Glutamatergic neuron (in vitro differentiated cells): ENCODE measurements at places on chromosomes 11 and 22. TPM values are rescaled to one million over a fixed set of nuclear protein-coding genes. Genes with fewer than 3 reads are reported as not detected.

Gene SLC35F2
- 3.5 TPM for total RNA-seq

DNA sequence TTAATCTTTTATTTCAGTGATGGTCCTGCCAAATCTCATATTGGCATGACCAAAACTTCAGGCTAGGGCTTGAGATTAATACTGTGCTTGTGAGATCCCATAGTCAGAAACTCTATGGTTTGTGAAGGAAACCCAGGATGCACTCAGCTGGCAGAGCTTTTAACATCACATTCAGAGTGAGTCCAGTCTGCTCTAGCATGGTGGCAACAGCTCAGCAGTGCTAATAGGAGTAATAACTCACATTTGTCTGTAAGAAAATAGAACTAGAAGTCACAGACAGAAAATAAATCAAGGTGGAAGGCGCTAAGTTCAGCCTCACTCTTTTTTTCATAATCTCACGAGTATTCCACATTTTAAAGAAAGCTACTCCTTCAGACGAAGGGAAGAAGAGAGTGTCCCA is 549.3 kb upstream of the TENM4 start:
- no peaks in the 10 kb centered on the region for H3K4me1 ChIP-seq
- H3K4me3 ChIP-seq: no peak overlapping the region
- no peaks in the 10 kb centered on the region for H3K27me3 ChIP-seq
- DNase-seq: no peak
- H3K36me3 ChIP-seq: no peaks in the 10 kb centered on the region

DNA sequence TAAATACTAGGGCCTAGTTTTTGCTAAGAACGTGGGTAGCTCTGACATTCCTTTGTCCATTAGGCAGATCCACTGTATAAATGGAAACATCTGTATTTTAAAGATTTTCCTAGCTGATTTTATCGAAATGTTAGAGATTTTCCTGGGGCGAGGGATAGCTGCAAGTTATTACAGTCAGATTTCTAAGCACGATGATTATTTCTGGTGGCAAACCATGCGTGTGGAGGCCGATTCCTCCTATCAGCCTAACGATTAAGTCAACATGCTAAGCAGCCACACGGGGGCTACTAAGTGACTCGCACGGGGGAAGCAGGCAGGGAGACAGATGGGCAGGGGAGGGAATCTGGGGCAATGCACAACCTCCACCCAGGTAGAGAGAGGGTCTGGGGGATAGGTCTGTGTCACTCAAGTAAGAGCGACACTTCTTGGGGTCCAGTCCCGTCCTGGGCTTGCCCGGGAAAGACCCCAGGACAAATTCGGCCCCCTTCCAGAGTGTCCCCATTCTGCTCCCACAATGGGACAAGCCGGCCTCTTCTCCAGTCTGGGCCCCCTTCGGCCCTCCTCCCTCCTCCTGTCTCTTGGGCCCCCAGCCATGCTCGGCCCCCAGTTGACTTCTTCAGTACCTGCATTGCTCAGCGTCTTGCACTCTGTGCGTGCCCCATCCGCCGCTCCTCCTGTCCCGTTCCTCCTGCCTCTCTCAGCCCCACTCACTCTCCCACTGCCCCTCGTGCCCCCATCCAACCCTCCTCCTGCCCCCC is 571 bp downstream of the C11orf24 start:
- peak overlapping the region; percentile 98 for H3K4me3 ChIP-seq
- peaks cover 4% of the 10 kb centered on the region for H3K27me3 ChIP-seq
- no peaks in the 10 kb centered on the region for H3K36me3 ChIP-seq
- peaks cover 18% of the 10 kb centered on the region for H3K4me1 ChIP-seq
- peak; percentile 73 for DNase-seq
- peak overlapping the region; percentile 99 for H3K27ac ChIP-seq

DNA sequence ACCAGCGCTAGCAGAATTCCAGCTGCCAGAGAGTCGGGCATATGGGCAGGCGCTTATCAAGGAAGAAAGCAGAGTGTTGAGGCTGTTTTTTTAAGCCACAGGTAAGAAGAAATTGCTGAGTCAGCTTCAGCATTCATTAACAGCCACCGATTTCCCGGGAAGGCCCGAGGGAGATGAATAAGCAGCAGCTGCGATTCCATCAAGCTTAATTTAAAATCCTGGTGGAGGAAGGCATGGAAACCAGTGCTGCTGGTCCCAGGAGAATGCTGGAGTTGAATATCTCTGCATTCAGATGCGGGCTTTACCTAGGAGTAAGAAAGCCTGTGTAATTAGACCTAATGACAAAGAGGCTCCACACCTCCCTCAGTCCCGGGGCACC is 168.8 kb downstream of the BRD1 start:
- DNase-seq: no peak
- peaks cover 4% of the 10 kb centered on the region for H3K27me3 ChIP-seq
- no peak overlapping the region for H3K4me3 ChIP-seq
- no peak overlapping the region for H3K27ac ChIP-seq
- H3K4me1 ChIP-seq: no peaks in the 10 kb centered on the region
- H3K36me3 ChIP-seq: no peaks in the 10 kb centered on the region

Gene DENND6B
- total RNA-seq: 32.1 TPM

Gene INS
- not detected for total RNA-seq

GRCh38 chr22:18028817-18029527 is 4.6 kb upstream of the MICAL3 start:
- no peak overlapping the region for H3K27ac ChIP-seq
- H3K4me3 ChIP-seq: no peak overlapping the region
- no peak for DNase-seq
- H3K4me1 ChIP-seq: peaks cover 13% of the 10 kb centered on the region

DNA sequence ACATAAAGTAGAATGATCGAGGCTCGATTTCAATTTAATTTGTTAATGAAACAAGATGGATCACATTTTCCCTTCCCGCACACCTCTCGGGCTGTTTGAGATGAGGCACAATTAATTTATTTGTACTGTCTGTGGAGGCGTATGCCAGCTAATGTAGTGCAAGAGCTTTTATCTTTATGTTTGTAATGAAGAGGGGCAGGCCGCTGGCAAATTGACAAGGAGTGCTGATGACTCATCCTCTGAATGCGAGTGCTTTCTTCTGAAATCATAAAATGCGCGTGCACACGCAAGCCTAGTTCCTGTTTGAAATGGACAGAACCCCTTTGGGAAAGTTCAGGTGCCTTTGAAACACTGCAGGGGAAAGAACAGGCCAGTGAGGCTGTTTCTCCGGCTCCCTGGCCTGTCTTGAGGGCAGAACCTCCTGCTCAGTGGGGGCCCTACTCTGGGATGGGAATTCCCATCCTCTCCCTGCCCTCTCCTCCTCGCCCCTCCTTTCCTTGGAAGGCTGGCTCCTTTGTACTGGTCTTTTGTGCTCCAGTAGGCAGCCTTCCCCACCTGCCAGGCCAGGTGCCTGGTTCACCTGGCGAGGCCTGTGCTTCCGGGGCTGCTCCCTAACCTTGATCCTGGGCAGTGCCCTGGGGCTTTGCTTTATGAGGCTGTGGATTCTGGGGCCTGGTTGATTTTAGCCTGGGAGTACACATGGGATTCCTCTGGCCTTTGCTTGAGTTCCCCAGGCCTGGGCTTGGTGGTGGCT is 50.3 kb downstream of the TEAD1 start:
- H3K27ac ChIP-seq: no peak overlapping the region
- H3K27me3 ChIP-seq: peaks cover 5% of the 10 kb centered on the region
- no peak overlapping the region for H3K4me3 ChIP-seq
- no peaks in the 10 kb centered on the region for H3K36me3 ChIP-seq

DNA sequence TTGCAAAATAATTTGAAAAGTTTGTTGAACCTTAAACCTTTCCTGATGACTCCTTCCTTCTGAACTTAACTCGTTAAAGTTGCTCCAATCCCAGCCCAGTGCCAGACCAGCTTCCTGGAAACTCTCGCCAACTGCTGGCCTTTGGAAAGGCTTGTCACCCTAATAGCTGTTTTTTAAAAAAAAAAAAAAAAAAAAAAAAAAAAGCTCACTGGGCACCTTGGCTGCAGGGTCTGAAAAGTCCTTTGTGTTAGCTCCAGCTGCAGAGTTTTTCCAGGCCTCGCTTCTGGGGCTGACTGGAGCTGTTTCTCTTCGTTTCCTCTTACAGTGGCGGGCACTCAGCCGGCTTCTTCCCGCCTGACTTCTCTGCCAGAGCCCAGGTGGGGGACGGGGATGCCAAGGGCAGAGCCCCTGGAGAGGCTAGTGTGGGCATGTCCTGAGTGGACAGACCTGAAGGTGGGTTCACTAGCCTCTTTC is 25.1 kb downstream of the KCNQ1OT1 start:
- peaks cover 7% of the 10 kb centered on the region for H3K27me3 ChIP-seq
- no peak overlapping the region for H3K27ac ChIP-seq
- no peaks in the 10 kb centered on the region for H3K36me3 ChIP-seq

DNA sequence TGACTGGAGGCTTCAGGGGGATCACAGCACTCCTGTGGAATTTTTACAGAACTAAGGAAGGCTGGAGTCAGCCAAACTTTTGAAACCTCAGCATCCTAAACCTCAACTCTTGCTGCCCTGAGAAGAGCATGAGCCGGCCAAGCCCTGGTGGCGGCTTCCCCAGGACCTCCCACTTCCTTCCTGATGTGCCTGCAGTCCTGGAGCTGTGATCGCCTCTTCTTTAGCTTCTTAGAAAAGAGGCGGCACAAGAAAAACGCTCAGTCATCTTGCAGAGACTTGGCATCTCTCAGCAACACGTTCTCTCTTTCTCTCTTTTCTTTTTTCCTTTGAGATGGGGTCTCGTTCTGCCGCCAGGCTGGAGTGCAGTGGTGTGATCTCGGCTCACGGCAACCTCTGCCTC is 40.4 kb upstream of the AMPD3 start:
- no peak overlapping the region for H3K4me3 ChIP-seq
- H3K4me1 ChIP-seq: no peaks in the 10 kb centered on the region
- H3K27me3 ChIP-seq: peaks cover 2% of the 10 kb centered on the region
- H3K27ac ChIP-seq: no peak overlapping the region

Gene GLB1L2
- 1.0 TPM for total RNA-seq

- H3K4me3 ChIP-seq: no peak overlapping the region
- H3K27me3 ChIP-seq: peaks cover 8% of the 10 kb centered on the region
- H3K36me3 ChIP-seq: peaks cover 13% of the 10 kb centered on the region
- H3K27ac ChIP-seq: no peak overlapping the region
Measured at GRCh38 chr11:118536726-118537125, 5.7 kb downstream of the TMEM25 start.
